T-helper 2 cell treated with Interferon-gamma antibody and Interleukin-4, amounts not matched to agents 5 μg/mL and 100 μg/mL, for 36 hours (primary cell): ENCODE measurements at places on chromosomes 12 and 14.

- DNase-seq, result no peak
Observed at GRCh38 chr12:98422812-98423211, 92.6 kb upstream of the TMPO start.

GRCh38 chr12:31308116-31308515 is 17.8 kb downstream of the SINHCAF start:
- DNase-seq, result no peak

DNA sequence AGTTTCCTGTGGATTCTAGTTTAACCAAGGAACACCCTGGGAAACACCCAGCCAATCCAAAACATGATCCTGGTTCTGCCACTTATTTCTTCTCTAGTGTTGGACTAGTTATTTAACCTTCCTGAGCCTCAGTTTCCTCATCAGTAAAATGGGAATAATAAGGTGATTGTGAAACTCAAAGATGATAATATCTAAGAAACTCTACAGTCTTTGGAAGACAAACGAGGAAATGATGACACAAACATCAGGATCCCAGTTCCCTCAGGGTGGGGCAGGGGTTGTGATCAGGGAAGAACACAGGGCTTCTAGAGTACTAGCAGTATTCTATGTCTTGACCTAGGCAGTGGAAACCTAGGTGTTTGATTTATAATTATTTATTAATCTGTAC is 18.1 kb upstream of the TMEM106C start:
- no peak for DNase-seq

DNA sequence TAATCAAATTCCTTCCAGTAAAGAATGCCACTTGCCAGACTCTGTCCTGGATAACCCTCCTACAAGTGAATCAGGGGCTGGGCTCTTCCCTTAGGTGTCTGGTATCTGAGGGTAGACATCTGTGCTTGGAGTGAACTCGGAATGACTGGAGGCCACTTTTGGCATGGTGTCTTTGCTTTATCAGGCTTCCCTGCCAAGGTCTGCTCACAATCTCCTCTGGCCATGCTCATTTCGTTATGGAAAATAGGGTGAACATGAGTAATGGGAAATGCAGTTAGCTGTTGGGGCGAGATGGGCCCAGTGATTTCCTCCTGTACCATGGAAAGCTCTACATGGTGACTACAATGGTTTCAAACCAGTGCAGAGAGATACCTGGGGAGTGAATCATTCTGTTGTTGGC is 212.9 kb downstream of the NRXN3 start:
- DNase-seq, result no peak

DNA sequence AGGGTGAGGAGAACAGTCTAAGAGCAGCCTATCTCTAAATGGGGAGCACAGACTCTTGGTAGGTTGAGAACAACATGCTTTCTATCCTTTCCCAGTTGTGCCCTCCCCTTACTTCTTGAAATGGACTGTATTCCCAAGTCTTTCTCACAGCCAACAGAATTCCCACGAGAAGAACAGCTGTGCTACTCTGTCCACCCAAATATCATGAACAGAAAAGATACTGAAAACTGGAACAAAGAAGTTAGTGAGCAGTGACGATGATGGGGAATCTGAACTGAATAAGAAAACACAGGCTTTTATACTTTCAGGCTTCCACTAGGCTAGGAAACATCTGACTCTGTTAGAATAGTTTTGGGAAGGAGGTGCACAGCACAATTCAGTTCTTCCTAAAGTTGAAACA is 3.4 kb downstream of the NACA start:
- DNase-seq, result no peak

GRCh38 chr14:32622742-32623141 is 293.6 kb downstream of the AKAP6 start:
- no peak for DNase-seq

GRCh38 chr12:87793131-87793530 is 236.1 kb downstream of the C12orf50 start:
- DNase-seq, result no peak

GRCh38 chr12:1919284-1919683 is 832 bp upstream of the CACNA2D4 start:
- DNase-seq, result peak; percentile 3

DNA sequence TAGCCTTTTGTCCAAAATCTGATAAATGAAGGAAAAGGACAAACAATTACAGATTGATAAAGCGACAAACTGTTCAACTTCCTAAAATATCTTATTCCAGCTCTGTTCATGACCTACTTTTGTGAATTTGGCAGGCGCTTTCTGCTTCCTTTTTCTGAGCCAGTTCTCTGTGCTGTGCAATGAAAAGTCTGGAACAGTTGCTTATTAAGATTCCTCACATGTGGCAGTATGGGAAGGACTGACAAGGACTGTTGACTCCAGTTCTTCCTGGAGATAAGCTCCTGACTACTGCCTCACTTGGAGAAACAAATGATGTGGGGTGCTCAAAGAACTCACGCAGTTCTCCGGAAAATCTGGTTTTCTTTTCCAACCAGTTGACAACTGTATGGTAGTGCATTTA is 58.3 kb upstream of the ANP32D start:
- no peak for DNase-seq

- no peak for DNase-seq
Observed at GRCh38 chr12:30507576-30507975, 188.1 kb downstream of the IPO8 start.

GRCh38 chr14:105287249-105288102 is 13.3 kb downstream of the BRF1 start:
- DNase-seq, result no peak

- DNase-seq, result no peak
Observed at GRCh38 chr12:7134396-7135166, 4.4 kb downstream of the CLSTN3 start.

- no peak for DNase-seq
Observed at GRCh38 chr14:33120341-33120740, 181.7 kb downstream of the NPAS3 start.

DNA sequence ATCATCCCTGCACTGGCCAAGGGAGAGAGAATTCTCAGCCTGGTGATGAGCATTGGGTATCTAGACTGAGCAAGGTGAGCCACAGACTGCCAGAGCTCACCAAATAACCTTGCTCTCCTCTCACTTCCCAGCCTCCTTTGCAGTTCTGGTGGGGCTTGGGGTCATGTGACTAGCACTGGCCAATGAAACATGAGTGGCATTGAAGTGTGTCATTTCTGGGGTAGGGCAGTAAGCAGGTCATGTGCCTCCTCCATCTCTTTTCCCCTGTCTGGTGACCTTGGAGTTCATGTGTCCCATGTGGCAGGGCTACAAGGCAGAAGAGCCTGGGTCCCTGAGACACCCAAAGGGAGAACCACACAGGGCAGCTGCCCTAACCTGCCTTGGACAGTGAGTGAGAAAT is 3.6 kb upstream of the KRT72 start:
- no peak for DNase-seq

- no peak for DNase-seq
Observed at GRCh38 chr12:64147011-64147631, 75.0 kb downstream of the KICS2 start.

DNA sequence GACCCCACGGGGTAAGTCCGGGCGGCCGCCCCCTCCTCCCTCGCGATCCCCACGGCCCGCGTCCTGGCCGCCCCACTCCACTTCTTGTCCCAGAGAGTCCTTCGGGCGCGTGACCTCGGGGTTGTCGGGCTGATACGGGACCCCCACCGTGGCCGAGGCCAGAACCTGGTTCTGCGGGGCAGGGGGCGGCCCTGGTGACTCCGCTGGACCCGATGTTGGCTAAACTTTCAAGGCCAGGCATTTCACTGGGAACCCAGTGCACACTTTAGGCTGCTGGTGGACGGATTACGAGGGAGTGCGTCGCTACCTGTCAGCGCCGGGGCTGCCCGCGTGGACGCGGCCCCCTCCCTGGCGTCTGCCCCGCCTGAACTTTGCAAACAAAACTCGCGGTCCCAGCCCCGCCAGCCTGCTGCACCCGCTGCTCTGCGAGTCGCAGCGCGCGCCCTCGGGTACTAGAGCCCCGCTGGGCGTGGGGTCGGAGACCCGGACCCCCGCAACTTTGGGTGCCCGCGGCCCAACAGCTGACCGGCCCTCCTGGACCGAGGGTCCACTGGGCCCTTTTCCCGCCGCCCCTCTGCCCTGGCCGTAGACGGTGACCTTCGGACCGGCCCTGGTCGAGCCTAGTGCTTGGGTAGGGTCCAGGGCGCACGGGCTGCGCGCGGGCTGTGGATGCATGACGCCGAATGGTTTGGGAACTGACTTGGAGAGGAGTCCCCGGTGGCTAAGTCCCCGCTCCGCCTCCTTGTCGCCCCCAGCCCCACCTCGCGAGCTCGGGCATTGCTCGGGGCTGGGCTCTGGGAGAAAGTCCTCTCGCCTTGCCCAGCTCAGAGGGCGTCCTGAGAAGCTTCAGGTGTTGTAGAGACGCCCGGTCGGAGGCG is 624 bp downstream of the RIN3 start:
- no peak for DNase-seq
